ENCODE measurements at places on chromosomes 1 and 21.

DNA sequence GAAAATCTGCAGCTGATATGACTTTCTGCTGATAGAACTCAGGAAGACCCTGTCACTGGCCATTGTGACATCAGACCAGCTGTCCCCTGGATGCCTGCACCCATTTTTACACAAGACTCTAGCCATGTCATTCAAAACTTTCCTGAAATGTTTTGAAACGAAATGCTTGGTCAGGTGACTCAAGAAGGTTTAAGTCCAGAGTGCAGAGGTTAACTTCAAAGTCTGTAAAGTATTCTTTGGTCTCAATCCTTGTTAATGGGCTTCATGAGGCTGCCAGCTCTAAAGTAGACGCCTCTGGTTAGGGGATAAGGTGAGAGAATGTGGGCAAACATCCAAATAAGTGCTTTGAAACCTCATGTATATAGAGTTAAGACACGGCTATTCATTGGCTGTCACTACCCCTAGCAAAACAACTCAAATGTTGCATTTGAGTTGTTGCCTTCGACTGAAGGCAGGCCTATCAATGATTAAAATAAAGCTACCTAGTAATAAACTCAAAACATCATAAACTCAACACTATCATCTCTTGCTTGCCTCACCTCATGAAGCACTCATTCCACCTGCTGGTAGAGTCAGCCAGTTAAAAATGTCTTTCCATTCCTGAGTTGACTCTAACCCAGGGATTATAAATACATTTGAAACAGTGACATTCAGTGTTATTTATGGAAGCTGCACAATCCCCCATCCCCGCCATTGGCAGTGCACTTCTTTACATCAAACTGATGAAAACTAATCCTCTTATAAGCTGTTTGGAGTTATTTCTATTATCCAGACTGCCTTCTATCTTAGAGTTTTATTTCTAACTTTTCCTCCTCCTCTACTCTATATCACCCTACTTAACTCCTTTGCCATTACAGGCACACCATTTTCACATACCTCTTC, 26.0 kb downstream of the RABIF start:
- no peak for DNase-seq

- no peak for DNase-seq
These were observed 12.2 kb downstream of the ZDHHC18 start for GRCh38 chr1:26838474-26839338.

DNA sequence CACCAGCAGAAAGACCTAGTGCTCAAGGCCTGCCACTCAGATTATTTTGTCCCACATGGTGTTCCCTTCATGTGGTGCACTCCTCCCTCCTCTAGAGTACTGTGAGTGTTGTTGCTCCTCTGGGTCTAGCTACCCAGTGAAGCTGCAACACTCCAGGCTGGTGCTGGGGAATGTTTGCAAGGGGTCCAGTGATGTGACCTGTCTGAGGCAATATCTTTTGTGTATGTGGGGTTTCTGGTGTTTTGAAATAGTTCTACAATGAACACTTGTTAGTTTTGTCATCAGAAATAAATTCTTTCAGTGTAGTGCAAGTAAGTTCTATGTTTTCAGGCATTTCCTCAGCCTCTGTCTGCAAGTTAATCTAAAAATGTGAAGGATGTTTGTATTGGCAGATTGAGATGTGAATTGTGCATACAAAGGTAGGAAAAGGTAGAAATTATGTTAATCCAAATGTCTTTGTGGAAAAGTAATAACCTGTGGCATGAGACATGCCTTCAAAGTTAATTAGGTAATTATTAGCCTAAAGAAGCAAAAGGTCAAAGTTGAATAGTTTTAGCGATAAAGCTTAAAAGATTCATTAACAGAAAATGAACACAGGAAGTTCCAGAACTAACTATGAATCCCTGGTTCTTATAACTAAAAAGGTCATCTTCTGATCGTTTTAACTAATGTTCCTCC, 616.8 kb downstream of the LTN1 start:
- no peak for DNase-seq

DNA sequence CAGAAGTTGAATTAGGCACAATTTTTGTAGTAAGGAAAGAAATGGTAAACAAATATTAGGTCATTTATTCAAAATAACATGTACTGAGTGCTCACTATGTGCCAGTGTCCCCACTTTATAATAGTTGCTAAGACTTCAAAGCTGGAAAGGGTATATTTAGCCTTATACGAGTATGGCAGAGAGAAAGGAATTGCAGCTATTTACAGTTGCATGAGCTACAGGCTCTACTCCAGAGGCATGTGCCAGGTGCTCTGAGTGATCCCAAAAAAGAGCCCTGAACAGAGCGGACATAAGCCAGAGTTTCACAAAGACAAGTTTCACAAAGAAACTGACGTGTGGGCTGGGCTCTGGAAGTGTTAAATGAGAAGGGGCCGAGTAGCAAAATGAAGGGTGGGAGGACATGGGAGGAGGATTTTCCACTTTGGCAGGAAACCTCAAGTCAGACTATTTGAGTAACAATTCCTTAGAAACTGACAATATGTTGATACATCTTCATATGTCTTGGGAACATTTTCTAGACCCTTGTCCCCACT, 40.9 kb downstream of the FASLG start:
- DNase-seq, result no peak
